ENCODE measurements at places on chromosomes 2 and 18.

- no peak for DNase-seq
Measured at GRCh38 chr18:43442571-43442970, 165.3 kb upstream of the SYT4 start.

DNA sequence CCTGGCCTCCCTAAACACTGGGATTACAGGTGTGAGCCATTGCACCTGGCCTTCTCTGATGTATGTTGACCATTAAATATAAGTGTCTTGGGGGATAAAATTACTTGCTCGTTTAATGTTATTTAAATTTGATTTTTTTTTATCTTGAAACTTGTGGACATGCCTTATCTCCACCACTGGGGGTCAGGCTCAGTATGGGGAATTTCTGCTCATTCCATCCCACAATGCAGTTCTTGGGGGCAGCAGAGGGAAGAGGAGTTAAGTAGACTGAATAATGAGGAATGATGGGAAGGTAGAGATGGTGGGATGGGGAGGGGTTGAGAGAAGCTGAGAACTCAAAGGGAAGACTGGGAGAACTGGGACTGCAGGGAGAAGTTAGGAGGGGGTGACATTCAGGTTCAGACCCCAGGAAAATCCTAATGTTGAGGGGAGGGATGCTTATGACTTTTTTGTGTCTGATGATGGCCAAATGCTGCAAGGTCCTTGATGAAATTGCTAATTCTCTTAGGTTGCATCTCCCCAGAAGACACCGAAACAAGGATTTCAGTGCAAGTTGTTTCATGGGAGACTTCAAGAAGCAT lies 174.2 kb downstream of the MIB1 start:
- DNase-seq = no peak

- DNase-seq = no peak
Measured at GRCh38 chr18:28690836-28691495, 514.0 kb upstream of the CDH2 start.

- DNase-seq = no peak
Measured at GRCh38 chr2:172775319-172775718, 39.7 kb downstream of the RAPGEF4 start.

DNA sequence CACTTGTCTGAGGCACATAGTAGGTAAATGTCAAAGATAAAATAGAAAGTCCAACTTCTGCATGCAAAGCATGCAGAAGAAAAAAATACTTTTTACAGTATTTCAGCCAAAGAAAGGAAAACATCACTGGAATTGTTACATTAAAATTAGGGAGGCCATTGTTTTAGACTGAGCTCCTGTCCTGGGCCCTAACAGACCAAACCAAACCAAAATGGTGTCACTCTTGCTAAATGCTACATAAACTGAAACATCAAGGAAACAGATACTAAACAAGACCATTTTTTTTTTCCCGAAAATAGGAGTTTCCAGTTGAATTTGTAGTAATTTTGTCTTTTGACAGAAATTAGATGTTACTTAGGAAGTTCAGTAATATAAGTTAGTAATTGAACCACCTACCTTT lies 508.8 kb downstream of the DSC3 start:
- DNase-seq = no peak

DNA sequence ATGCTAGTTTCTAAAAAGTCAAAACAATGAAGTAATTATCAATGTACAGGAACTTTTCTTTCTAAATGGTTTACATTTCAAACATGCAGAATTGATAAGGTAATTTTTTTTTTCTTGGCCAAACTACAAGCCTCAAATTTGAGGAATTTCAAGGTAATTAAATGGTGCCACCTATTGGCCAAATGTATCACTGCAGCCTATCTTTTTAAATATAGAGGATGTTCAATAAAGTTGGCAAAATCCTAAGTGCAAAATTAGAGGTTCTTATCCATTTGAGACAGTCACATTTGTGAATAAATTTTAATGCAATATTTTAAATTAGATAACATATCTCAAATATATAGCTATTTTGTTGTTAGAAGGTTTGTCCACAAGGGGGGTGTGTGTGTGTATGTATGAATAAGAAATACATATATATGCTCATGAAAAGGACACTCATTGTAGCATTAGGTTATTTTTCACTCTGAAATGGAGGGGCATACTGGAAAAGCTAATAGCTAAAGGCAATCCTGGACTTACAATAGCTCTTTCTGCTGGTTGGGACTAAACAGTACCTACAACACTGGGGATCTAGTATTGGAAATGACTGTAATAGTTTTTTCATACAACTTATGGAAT lies 26.2 kb downstream of the MMADHC start:
- peak; percentile 26 for DNase-seq

DNA sequence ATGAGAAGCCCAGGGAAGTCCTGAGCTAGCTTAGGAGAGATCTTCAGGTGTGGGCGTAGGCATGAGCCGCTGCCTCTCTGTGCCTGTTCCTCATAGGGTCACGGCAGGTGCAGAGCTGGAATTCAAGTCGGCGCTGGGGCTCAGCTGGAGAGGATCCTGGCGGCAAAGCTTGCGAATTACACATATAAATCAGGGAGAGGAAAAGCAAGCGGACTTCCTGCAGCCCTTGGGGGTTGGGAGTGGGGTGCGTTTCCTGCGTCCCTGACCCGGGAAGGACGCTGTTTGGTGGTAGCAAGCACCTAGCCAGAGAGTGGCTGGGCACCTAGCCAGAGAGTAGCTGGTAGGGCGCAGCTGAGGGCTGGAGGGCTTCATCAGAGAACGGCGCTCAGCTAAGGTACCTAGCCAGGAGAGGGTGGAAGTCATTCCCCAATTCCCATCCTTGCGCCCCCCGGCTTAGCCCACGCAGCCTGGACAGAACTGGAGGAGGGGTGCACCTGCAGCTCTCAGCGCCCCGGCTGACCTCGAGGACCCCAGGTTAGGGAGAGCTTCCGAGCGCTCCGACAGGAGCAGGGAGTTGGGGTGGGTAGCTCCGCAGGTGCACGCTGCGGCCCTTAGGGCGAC lies 459 bp upstream of the EFR3B start:
- no peak for DNase-seq

GRCh38 chr2:233968556-233968955 lies 51.4 kb downstream of the TRPM8 start:
- peak; percentile 12 for DNase-seq

DNA sequence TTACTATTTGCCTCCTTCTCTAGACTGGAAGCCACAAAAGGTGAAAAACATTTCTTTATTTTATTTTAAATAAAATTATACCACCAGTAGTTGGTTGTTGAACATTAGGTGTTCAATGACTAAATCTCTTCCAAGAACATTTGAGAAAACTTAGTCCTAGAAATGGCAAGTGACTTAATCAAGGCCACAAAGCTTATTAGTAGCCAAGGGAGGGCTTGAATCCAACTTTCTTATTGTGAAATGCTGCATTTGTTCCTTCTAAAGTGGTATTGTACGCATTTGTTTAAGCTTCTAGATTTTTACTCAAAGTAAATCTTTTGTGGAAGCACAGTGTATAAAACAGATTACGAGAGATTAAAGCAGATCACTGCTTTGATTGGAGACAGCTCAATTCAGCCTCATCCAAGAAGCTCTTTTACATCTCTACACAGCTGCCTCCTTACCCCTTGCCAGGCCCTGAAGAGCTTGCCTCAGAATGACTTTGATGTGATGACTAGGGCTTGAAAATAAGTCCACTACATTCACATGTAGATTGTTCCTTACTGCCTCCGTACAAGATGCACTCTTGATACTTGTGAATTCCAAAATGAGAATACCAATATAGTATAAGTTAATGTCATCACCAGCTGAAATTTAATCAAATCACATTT lies 244.8 kb downstream of the XIRP2 start:
- no peak for DNase-seq

- no peak for DNase-seq
Measured at GRCh38 chr2:568639-569235, 108.5 kb downstream of the TMEM18 start.

- no peak for DNase-seq
Measured at GRCh38 chr18:44726059-44726421, 45.4 kb downstream of the SETBP1 start.

GRCh38 chr2:134234535-134234934 lies 19.3 kb upstream of the MGAT5 start:
- no peak for DNase-seq

- DNase-seq = no peak
Measured at GRCh38 chr2:43146083-43146482, 80.3 kb downstream of the ZFP36L2 start.

DNA sequence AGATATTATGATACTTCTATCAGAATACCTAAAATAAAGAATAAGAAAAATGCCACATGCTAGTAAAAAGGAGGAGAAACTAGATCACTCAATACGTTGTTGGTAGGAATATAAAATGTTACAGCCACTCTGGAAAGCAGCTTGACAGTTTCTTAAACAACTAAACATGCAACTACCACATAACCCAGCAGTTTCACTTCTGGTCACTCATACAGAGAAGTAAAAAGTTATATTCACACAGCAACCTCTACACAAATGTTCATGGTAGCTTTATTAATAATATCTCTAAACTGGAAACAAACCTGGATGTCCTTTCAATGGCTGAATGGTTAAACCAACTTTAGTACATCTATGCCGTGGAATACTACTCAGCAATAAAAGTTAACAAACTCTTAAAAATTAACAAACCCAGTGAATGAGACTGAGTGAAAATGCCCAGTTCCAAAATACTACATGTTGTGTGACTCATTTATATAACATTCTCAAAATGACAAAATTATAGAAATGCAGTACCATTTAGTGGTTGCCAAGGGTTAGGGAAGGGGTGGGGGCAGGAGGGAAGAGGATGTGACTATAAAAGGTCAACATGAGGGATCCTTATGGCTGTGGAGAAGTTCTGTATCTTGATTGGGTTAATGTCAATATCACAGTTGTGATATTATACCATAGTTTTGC lies 124.1 kb downstream of the MMADHC start:
- DNase-seq = no peak

DNA sequence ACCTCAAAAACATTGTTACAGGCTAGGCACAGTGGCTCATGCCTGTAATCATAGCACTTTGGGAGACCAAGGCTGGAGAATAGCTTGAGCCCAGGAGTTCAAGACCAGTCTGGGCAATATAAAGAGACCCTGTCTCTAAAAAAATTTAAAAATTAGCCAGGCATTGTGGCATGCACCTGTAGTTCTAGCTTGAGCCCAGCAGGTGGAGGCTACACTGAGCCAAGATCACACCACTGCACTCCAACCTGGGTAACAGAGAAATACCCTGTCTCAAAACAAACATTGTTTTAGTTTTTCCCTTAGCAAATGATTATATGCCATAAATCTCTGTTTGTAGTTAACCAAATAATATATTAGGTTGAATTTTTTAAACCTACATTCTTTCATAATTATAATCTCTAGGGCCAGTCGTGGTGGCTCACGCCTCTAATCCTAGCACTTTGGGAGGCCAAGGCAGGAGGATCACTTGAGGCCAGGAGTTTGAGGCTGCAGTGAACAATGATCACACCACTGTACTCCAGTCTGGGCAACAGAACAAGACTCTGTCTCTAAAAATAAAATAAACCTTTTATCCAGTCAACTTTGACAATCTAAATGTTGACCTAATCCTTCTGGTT lies 13.3 kb upstream of the CYP20A1 start:
- peak; percentile 32 for DNase-seq

- no peak for DNase-seq
Measured at GRCh38 chr2:65639156-65639864, 206.9 kb upstream of the SPRED2 start.

DNA sequence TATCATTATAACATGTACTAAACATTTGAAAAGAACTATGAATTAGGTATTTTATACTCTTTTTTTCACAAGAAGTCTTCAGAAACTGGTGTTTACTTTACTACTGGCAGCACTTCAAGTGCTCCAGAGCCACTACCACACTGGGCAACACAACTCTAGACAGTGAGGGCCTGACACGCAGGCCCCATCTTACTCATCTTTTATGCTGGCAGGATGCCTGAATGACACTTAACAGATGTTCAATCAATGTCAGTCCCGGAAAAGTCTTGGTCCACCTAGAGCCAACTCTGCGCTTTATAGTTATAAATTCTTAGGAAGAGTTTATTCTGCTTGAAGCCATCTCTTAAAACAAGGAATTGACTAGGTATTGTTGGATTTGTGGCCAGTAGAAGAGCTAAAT lies 8.7 kb upstream of the WIPF1 start:
- DNase-seq = no peak

- DNase-seq = no peak
Measured at GRCh38 chr2:85485815-85486214, 53.2 kb upstream of the MAT2A start.

DNA sequence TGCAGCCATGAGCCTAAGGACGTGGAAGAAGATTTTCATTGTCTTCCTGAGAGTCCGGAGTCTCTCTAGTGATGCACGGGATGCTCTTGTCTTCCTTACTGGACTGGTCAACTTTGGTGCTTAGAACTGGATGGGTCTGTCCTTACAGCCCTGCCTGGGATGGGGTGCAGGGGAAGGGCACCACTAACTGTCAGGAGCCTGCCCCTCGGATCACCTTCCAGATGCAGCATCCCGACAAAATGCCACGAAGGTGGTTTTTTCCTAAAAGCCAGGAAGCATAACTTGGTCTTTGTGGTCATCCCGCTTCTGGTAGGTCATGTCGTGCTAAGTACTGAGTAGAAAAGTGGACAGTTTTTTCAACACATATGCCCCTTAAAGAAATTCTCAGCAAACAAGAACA lies 207.4 kb upstream of the TWIST2 start:
- DNase-seq = no peak

GRCh38 chr18:58362829-58363271 lies 266.0 kb downstream of the ALPK2 start:
- no peak for DNase-seq

GRCh38 chr2:204205538-204205937 lies 269.0 kb downstream of the ICOS start:
- DNase-seq = no peak

GRCh38 chr18:9750606-9751304 lies 42.7 kb downstream of the RAB31 start:
- DNase-seq = no peak

GRCh38 chr2:230721712-230722111 lies 9.1 kb downstream of the CAB39 start:
- DNase-seq = no peak

- no peak for DNase-seq
Measured at GRCh38 chr2:12455661-12456060, 261.1 kb upstream of the TRIB2 start.

GRCh38 chr18:7896161-7896560 lies 329.0 kb downstream of the PTPRM start:
- DNase-seq = no peak

DNA sequence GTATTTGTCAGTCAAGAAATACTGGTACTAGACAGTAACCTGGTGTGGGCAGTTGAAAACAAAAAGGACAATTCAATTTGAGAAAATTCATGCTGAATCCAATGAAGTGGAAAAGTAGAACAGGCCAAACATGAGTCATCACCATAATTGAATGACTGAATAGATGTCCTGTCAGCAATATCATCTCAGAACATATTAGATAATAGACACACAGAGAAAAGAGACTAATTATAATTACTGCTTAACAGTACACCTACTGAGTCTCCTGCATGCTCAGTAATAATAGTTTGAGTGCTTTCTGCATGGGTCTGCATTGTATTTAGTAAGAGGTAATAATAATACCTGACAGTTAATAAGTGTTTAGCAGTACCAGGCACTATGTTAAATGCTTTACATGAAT lies 138.6 kb upstream of the ZC3H15 start:
- no peak for DNase-seq

GRCh38 chr2:197674591-197674990 lies 796 bp downstream of the RFTN2 start:
- no peak for DNase-seq

- no peak for DNase-seq
Measured at GRCh38 chr2:157245846-157246764, 11.4 kb upstream of the GALNT5 start.

All from immature natural killer cell (primary cell).